ENCODE measurements at places on chromosomes 12 and 14.

GRCh38 chr14:77314043-77314442 lies 6.6 kb downstream of the POMT2 start:
- peak; percentile 46 for DNase-seq

DNA sequence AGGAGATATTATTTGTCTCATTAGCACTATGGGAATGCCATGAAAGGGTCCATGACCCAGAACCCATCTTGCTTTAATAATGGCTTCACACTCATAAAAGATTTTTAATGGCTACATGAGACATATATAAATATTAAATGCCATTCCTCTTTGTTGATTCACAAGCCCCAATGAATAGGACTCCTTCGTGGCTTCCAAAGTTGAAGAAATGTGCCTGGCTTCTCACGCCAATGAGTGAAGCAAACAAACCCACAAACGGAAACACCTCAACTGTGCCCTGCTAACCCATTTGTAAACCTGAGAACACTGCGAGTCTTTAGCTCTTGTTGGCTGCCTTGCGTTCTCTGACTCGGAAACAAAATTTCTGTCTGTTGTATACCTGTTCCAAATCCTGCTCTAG lies 381.7 kb upstream of the DDHD1 start:
- DNase-seq, result no peak

- no peak for DNase-seq
These were observed 60.4 kb downstream of the SMUG1 start for GRCh38 chr12:54128416-54128815.

DNA sequence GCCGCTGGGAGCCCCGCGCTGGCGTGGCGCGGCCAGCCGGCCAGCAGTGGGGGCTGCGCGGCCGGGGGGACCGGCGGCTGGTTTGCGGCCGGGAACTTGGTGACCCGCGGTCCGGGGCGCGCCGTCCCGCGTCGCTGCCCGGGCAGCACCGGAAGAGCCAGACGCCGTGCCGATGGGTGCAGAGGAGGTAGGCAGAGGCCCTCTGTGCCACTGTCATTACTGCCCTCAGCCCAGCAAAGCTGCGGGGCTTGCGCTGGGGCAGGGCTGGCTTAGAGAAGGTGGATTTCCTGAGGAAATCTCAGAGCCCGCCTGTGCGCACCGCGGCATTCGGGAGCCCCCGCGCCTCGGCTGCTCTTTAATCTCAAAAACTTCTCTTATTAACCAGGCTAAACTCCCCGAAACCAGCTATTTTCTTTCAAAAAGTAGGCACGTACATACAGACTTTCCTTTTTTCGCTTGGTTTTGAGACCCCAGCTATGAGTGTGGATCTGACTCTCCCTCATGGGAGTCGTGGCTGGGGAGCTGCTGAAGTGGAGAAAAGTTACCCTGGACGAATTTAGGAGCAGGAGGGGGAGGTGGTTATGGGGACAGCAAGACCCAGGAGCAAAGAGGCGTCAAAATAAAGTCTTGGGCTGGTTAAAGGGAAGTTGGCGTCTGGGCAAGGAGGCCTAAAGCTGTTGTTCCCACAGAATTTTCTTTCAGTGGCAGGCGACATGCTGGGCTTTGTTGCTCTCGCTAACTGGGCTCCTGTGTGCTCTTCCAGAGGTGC lies 802 bp downstream of the SUSD6 start:
- no peak for DNase-seq

GRCh38 chr14:96090441-96091148 lies 51.4 kb downstream of the C14orf132 start:
- DNase-seq, result peak; percentile 53

DNA sequence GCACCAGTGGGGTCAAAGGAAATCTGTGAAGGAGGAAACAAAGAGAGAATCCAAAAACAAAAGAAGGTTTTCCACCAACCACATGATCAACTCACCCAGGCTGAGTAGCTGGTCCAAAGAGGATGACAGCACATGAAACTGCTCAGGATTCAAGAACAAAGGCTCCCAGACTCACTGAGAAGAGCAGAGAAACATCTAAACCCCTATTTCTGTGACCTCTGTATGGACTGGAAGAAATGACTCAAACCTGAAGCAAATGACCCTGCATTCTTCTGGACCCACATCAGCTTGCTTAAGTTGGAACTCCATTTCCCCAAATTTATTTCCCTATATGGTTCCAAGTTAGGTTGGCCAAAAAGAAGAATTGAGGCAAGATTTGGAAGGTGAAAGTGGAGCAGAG lies 26.3 kb downstream of the TC2N start:
- no peak for DNase-seq

DNA sequence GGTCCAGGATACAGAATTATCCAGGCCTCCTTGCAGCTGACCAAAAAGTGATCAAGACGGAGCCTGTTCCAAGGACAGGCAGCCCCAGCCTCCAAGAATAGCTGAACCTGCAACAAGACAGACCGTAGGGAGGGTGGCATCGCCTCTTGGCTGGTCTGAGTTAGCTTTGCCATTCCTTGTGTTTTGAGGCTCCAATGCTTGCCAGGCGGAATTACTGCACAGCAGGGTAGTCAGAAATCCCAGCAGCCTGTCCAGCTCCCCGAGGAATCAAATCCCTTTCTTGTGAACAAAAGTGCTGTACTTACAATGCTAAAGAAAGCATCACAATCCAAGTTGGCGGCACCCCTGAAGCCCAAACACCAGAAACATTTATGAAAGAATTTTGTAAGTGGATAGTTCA lies 246.9 kb downstream of the TMEM132C start:
- peak; percentile 46 for DNase-seq

DNA sequence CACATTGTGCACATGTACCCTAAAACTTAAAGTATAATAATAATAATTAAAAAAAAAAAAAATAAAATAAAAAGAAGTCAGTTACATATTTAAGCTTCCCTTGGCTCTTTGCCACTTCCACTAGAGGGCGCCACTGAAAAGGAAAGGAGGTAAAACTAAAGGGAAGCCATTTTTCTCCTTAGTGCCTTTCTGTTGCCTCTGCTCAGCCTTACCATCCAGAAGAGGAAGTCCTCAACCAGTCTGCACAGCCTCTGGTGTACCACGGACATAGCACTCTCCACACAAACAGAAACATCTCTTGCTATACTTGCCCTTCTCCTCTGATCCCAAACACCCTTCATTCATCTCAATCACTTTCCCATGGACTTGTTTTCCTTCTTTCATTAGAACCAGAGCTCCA lies 169.0 kb upstream of the EEA1 start:
- peak; percentile 80 for DNase-seq

DNA sequence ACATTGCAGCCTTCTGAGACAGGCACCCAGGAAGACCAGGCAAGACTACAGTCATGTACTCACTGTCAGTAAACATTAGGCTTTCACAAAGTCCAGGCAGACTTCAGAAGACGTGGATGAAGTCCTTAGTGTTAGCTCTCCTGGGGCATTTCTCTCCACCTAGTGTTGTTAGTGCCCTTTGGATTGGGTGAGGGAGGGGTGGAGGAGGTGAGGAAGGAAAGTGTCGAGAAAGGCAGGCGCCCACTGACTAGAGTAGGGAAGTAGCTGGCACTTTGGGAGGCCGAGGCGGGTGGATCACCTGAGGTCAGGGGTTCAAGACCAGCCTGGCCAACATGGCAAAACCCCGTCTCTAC lies 20.2 kb downstream of the TMEM229B start:
- DNase-seq, result no peak

DNA sequence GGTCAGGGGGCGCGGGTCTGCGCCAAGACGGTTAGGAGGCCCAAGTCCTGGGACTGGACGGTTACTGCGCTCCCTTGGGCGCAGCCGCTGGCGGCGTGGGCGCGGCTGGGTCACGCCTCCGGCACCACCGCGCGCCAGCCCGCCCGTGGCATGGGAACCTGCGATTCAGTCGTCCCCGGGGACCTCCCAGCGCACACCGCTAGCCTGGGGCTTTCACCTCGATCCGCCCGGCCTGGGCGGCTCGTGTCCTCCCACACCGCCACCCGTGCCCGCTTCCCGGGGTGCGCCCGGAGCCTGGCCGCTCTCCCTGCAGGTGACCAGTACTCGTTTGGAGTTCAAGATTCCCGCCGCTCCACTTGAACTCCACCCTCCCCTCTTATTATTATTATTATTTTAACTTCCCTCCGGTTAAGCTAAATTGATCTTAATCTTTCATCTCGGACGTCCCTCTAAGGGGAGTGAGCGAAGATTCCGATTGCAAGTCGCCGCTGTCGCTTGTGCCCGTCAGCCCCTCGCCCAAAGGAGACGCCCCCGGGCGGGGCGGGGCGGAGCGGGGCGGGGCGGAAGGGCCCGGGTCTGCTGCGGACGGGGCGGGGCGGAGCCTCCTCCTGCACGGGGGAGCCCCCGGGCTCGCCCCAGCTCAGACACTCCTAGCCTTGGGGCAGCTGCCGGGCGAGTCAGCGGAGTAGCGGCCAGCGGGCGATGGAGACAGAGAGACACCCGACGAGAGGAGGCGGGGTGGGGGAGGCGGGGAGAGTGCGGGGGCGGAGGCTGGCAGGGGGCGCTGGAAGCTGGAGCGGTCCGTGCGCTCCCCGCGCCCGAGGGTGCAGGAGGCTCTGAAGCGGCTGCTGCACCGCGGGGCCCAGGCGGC lies at the start of gene KCNMB4:
TSS of gene KCNMB4 (plus strand) at position 643 of the 871 bp plus-strand sequence. CDS start 445 bp downstream, outside the sequence.
- DNase-seq, result peak; percentile 90

- DNase-seq, result no peak
These were observed 40.6 kb downstream of the BRMS1L start for GRCh38 chr14:35866595-35867279.

DNA sequence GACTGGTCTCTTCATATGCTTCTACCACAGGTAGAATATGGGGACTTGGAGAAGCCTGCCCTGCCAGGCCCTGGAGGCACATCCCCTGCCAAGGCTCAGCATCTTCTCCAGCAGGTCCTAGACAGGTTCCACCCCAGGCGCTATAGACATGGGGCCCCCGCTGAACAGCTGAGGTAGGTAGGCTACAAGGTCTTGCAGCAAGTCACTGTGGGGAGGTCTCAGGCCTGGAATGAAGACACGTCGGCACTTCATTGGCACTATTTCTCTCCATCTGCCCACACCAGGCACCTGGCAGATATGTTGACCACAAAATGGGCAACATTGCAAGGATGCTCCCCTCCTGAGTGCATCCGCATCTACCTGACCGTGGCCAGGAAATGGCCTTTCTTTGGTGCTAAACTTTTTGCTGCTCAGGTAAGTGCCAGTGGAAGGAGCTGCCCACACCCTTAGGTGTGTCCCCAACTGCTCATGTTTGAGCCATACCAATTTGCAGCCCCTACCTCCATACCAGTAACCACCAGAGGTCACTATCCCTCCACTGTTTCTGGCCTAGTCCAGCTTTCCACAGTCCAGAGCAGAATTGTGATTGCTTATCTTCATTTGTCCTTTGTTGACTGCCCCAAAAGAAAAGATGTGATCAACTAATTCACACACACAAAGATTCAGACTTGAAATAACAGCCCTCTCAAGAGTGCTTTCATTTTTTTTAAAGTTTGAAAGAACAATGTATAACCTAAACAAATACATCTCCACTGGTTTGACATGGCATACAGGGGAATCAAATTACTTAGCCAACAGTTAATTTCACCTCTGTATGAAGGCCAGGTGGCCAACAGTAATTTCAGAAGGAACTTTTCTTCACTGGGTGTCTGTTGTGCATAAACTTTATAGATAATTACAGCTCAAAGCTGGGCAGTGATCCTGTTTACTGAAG lies 16.1 kb downstream of the PIGH start:
- no peak for DNase-seq

GRCh38 chr12:23948291-23948690 lies 1.2 kb downstream of the SOX5 start:
- DNase-seq, result no peak

DNA sequence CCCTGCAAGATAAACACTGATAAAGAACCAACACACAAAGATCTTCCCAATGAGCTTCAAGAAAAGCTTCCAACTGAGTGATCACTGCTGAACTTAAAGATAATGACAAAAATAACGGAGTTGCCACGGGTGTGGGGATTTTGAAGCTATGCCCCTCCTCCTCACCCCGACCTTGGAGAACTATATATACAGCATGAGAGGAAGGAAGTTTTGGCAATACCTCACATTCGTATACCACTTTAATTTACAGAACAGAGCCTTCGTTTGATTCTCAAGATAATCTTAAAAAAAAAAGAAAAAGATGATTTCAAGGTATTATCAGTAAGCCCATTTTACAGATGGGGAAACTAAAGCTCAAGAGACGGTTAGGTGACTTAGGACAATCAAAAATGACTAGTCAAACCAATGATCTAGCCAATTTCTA lies 715 bp downstream of the NEK9 start:
- no peak for DNase-seq

GRCh38 chr12:76531056-76531455 lies 28.5 kb downstream of the OSBPL8 start:
- DNase-seq, result no peak

DNA sequence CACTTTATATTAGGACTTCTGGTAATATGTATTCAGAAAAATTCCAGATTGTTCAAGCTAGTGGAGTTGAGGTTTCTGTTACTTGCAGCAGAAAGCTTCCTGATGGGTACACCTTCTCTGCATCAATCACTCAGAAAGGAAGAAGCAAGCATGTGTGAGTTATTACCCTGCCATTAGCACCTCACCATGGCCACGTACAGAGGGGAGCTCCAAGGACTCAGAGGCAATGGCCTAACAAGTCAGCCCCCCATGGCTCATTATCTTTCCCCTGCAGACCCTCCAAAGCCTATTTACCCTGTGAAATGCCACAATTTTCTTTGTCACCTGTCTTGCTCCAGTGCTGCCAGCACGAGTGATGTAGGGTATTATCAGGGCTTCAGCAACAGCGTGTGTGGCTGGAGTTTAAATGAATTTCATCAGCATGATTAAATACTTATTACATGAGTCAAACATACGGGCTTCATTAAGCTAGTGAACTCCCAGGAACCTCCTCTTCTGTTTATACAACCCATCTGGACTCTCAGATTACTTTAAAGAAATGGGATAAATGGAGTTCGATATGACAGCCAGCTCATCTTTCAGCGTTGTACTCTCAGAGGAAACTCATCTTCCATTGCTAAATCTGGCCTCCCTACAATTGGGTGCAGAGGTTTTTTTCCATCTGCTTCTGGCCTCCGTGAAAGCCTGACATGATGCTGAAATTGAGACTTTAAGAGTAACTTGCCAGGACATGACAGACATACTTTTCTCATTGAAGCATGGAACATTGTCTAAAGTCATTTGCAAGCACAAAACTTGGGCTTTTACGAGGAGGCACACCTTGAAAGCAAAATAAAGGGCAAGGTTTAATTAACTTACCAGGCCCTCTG lies 135.9 kb downstream of the TMEM30B start:
- no peak for DNase-seq

DNA sequence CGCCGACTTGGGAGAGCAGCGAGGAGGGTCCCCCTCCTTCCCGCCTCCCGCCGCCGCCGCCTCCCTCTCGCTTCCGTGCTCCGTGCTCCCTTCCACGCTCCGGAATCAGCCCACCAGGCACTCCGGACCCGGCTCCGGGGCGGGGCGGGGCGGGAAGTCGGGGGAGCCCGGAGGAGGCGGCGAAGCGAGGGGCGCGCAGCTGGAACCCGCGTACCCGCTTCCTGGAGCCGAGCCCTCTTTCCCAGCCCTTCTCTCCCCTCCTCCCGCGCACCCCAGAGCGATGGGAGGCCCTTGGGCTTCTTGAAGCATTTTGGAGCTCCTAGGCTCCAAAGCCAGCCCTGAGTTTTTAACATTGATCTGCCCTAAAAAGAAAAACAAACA lies at the start of gene SYNDIG1L:
TSS of gene SYNDIG1L (minus strand) at position 9 of the 381 bp plus-strand sequence. CDS start 16,466 bp downstream, outside the sequence.
- peak; percentile 30 for DNase-seq

- DNase-seq, result no peak
These were observed 17.6 kb upstream of the PLEKHH1 start for GRCh38 chr14:67515386-67516079.

Measured in head of caudate nucleus (tissue), 42 donors.